Effector memory CD4-positive, alpha-beta T cell (primary cell): ENCODE measurements at places on chromosomes 11 and 22.

- H3K27ac ChIP-seq, result no peak overlapping the region
- no peak for DNase-seq
- H3K27me3 ChIP-seq, result no peaks in the 10 kb centered on the region
- no peaks in the 10 kb centered on the region for H3K36me3 ChIP-seq
- H3K4me1 ChIP-seq, result no peaks in the 10 kb centered on the region
- no peak overlapping the region for H3K4me3 ChIP-seq
These were observed 459.0 kb downstream of the SOX6 start for GRCh38 chr11:15897211-15897960.

GRCh38 chr11:66912361-66912760 is 45.8 kb downstream of the PC start:
- no peak for DNase-seq
- H3K4me3 ChIP-seq, result no peak overlapping the region
- H3K36me3 ChIP-seq, result no peaks in the 10 kb centered on the region
- no peaks in the 10 kb centered on the region for H3K4me1 ChIP-seq

GRCh38 chr22:27903805-27904473 is 15.1 kb downstream of the PITPNB start:
- no peaks in the 10 kb centered on the region for H3K27me3 ChIP-seq
- H3K4me1 ChIP-seq, result peaks cover 6% of the 10 kb centered on the region
- peaks cover 26% of the 10 kb centered on the region for H3K36me3 ChIP-seq
- DNase-seq, result no peak
- no peak overlapping the region for H3K4me3 ChIP-seq

DNA sequence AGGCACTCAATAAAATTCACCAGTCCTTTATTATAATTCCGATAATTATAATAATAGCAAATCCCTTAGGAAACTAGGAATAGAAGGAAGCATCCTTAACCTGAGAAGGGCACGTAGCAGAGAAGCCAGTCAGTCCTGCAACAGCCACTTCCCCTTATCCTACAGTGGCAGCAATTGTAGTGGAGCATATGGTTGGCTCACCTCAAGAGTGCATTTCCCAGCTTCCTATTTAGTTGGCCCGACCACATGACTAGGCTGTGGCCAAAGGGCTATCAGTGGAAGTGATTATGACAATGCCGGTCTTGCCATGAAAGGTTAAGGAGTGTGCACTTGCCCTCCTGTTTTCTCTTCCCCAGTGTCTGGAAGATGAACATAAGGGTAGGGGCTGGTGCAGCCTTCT is 27.0 kb downstream of the TESMIN start:
- DNase-seq, result no peak
- no peaks in the 10 kb centered on the region for H3K27me3 ChIP-seq
- H3K36me3 ChIP-seq, result no peaks in the 10 kb centered on the region

DNA sequence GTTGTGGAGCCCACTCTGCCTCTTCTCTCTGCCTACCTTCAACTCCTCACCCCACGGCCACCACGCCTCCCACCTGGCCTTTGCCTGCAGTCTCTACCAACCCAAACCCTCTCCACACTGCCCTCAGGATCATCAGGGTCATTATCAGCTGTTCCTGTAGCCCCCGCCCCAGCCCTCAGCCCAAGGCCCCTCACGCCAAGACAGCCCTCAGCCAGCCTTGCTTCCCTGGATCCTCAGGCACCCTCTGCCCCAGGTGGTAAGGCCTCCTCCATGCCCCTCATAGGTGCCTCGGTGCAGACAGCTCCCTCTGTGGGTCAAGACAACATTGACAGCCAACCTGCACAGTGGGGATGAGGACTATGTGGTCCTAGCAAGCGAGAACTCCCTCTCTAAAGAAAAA is 1.7 kb downstream of the SBF1 start:
- DNase-seq, result peak; percentile 35
- peaks cover 60% of the 10 kb centered on the region for H3K4me1 ChIP-seq
- peak overlapping the region; percentile 83 for H3K4me3 ChIP-seq
- peak overlapping the region; percentile 76 for H3K27ac ChIP-seq
- H3K36me3 ChIP-seq, result peaks cover 3% of the 10 kb centered on the region

- no peak for DNase-seq
- no peak overlapping the region for H3K27ac ChIP-seq
- no peaks in the 10 kb centered on the region for H3K36me3 ChIP-seq
- H3K4me3 ChIP-seq, result no peak overlapping the region
- H3K27me3 ChIP-seq, result no peaks in the 10 kb centered on the region
These were observed 23.2 kb downstream of the CASP5 start for GRCh38 chr11:104999721-105000120.

DNA sequence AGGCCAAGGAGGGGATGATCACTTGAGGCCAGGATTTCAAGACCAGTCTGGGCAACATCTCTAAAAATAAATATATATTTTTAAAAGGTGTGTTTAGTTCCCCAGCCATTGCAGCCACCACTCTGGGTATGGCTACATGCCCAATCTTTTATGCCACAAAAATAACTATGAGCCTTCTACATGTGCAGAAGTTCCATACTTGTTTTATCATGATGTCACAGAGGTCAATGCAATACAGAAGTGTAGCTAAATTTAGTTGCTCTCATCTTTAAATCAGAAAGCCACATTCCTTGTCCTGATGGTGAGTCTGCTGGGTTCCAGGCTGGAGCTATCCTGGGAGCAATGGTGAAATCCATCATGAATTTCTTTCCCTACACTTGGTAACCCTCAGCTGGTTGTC is 436.3 kb downstream of the DYNC2H1 start:
- no peaks in the 10 kb centered on the region for H3K4me1 ChIP-seq
- no peak overlapping the region for H3K27ac ChIP-seq
- no peak overlapping the region for H3K4me3 ChIP-seq
- DNase-seq, result no peak
- H3K27me3 ChIP-seq, result no peaks in the 10 kb centered on the region
- H3K36me3 ChIP-seq, result no peaks in the 10 kb centered on the region

- no peaks in the 10 kb centered on the region for H3K27me3 ChIP-seq
- no peak overlapping the region for H3K27ac ChIP-seq
- no peak overlapping the region for H3K4me3 ChIP-seq
- H3K36me3 ChIP-seq, result no peaks in the 10 kb centered on the region
- no peak for DNase-seq
- H3K4me1 ChIP-seq, result no peaks in the 10 kb centered on the region
These were observed 133.4 kb downstream of the BBOX1 start for GRCh38 chr11:27174021-27174420.

DNA sequence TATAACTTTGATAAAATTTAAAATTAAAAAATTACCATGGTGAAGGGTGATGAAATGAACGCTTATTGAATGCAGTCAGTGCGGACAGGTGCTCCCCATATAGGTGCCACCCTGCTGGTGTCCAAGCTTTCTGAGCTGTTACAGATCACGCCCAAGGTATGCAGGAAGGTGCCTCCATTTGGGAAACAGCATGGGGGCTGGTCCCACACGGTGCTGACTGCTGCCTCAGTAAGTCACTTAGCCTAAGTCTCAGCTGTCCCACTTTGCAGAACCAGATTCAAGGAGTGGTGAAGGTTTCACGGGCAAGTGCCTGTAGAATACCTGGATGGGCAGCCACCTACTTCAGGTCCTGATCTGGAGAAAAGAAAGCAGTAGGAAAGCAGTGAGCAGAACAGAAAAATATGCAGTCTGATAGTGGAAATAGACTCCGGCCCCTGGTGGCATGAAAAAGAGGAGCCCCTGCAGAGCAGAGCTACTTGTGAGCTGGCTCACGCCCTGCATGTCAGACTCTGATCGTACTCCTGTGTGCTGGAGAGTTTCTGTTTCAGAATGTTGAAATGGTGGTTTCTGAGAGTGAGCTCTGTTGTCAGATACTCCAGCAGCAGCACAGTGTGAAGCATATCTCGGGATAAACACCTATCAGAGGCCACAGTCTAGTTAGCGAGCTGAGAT is 33.2 kb downstream of the ADORA2A start:
- no peaks in the 10 kb centered on the region for H3K4me1 ChIP-seq
- H3K27ac ChIP-seq, result no peak overlapping the region
- DNase-seq, result no peak

- H3K27ac ChIP-seq, result no peak overlapping the region
- H3K27me3 ChIP-seq, result no peaks in the 10 kb centered on the region
- no peaks in the 10 kb centered on the region for H3K36me3 ChIP-seq
- H3K4me1 ChIP-seq, result no peaks in the 10 kb centered on the region
- no peak for DNase-seq
- H3K4me3 ChIP-seq, result no peak overlapping the region
These were observed 224.3 kb upstream of the C11orf87 start for GRCh38 chr11:109197656-109198055.

DNA sequence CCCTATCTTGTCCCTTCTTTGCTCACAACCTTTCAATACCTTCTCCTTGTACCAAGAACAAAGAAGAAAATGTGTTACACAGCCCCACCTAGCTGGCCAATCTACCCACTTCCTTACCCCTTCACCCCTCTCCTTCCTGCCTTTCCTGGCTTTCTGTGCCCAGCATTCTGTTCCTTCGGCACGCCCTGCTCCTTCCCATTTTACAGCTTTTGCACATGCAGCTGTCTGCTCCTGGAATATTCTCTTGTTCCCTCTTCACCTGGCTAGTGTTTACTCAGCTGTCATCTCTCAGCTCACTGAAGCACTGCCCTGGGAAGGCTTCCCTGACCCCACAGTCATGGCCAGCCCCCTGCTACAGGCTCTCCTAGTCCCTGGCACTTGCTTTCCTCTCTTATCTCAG is 30.7 kb downstream of the SERPINH1 start:
- no peak for DNase-seq
- H3K36me3 ChIP-seq, result no peaks in the 10 kb centered on the region
- H3K27ac ChIP-seq, result no peak overlapping the region
- no peaks in the 10 kb centered on the region for H3K4me1 ChIP-seq

DNA sequence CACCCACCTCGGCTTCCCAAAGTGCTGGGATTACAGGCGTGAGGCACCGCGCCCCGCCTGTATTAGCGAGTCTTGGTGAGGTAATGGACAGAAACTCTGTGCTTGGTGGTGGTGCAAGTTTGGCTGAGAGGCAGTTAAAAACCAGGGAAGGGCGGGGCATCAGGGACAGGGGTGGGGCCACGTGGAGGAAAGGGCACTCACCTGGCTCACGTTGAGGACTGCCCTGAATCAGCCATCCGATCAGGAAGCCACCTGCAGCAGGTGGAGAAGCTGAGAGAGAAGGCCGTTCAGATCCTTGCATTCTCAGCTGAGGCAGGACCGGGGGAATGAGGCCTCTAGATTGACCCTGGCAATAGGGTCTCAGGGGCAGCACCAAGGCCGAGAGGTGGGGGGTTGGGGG is 12.1 kb upstream of the CHRM1 start:
- DNase-seq, result no peak
- no peak overlapping the region for H3K4me3 ChIP-seq
- no peaks in the 10 kb centered on the region for H3K4me1 ChIP-seq
- H3K36me3 ChIP-seq, result no peaks in the 10 kb centered on the region
- H3K27me3 ChIP-seq, result peaks cover 8% of the 10 kb centered on the region
- H3K27ac ChIP-seq, result no peak overlapping the region

GRCh38 chr11:83655976-83656375 is 369.8 kb upstream of the CCDC90B start:
- H3K27ac ChIP-seq, result no peak overlapping the region
- no peaks in the 10 kb centered on the region for H3K4me1 ChIP-seq
- H3K27me3 ChIP-seq, result no peaks in the 10 kb centered on the region
- no peaks in the 10 kb centered on the region for H3K36me3 ChIP-seq
- H3K4me3 ChIP-seq, result no peak overlapping the region
- DNase-seq, result no peak

DNA sequence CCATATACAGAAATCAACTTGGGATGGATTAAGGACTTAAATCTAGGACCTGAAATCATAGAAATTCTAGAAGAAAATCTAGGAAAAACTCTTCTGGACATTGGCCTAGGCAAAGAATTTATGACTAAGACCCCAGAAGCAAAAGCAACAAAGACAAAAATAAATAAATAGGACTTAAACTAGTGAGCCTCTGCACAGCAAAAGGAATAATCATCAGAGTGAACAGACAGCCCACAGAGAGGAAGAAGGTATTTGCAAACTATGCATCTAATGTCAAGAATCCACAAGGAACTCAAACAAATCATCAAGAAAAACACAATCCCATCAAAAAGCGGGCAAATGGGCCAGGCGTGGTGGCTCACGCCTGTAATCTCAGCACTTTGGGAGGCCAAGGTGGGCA is 32.4 kb downstream of the TTC28 start:
- H3K4me1 ChIP-seq, result no peaks in the 10 kb centered on the region
- no peaks in the 10 kb centered on the region for H3K36me3 ChIP-seq
- H3K27me3 ChIP-seq, result peaks cover 9% of the 10 kb centered on the region
- DNase-seq, result no peak
- no peak overlapping the region for H3K27ac ChIP-seq

GRCh38 chr11:93591247-93591898 is 48.2 kb upstream of the SMCO4 start:
- H3K27me3 ChIP-seq, result no peaks in the 10 kb centered on the region
- no peak for DNase-seq
- H3K4me1 ChIP-seq, result no peaks in the 10 kb centered on the region
- H3K27ac ChIP-seq, result no peak overlapping the region

DNA sequence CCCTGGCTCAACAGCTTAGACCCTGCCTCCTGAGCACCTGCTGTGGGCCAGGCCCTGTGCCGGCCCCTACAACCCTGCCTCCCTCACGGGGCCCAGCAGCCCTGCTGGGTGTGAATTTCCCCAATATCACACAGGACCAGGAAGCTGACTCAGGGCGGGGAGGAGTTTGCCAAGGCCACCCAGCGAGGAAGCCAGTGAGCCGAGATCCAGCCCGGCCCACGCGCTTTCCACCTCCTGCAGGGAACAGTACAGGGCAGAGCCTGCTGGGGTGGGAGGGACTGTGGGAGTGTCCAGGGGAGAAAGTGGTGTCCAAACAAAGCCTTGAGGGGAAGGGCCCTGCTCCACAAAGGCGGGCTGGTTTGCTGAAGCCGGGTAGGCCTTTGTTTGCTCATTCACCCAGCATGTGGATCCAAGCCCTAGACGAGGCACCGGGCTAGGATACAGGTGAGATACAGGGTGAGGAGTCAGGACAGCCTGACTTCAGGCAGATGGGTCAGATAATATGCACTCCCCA is 26.8 kb downstream of the RPL3 start:
- H3K27ac ChIP-seq, result no peak overlapping the region
- no peak for DNase-seq
- no peaks in the 10 kb centered on the region for H3K36me3 ChIP-seq
- no peaks in the 10 kb centered on the region for H3K27me3 ChIP-seq

- H3K4me3 ChIP-seq, result no peak overlapping the region
- H3K27ac ChIP-seq, result no peak overlapping the region
- no peaks in the 10 kb centered on the region for H3K27me3 ChIP-seq
- no peak for DNase-seq
These were observed 73.8 kb downstream of the C11orf58 start for GRCh38 chr11:16812274-16812673.

GRCh38 chr11:37406651-37407050 is 808.6 kb upstream of the RAG2 start:
- no peak overlapping the region for H3K27ac ChIP-seq
- H3K4me1 ChIP-seq, result no peaks in the 10 kb centered on the region
- no peak for DNase-seq

- no peak overlapping the region for H3K4me3 ChIP-seq
- peaks cover 3% of the 10 kb centered on the region for H3K27me3 ChIP-seq
- no peak overlapping the region for H3K27ac ChIP-seq
These were observed 872.8 kb downstream of the BRD1 start for GRCh38 chr22:48954781-48955311.
